Naive thymus-derived CD4-positive, alpha-beta T cell (primary cell): ENCODE measurements at places on chromosomes 3 and 15. TPM values are rescaled to one million over a fixed set of nuclear protein-coding genes. Genes with fewer than 3 reads are reported as not detected.

GRCh38 chr3:152835601-152836102 is 721 bp downstream of the P2RY1 start:
- H3K4me3 ChIP-seq = no peak overlapping the region
- H3K36me3 ChIP-seq = no peaks in the 10 kb centered on the region
- H3K27ac ChIP-seq = no peak overlapping the region
- no peak for DNase-seq
- no peaks in the 10 kb centered on the region for H3K27me3 ChIP-seq

GRCh38 chr3:5188419-5189221 is 1.1 kb downstream of the EDEM1 start:
- peak overlapping the region; percentile 89 for H3K4me3 ChIP-seq
- H3K27me3 ChIP-seq = no peaks in the 10 kb centered on the region
- H3K36me3 ChIP-seq = peaks cover 3% of the 10 kb centered on the region
- DNase-seq = peak; percentile 52
- peak overlapping the region; percentile 97 for H3K27ac ChIP-seq

- H3K36me3 ChIP-seq = no peaks in the 10 kb centered on the region
- H3K27ac ChIP-seq = no peak overlapping the region
- no peak for DNase-seq
- H3K4me3 ChIP-seq = no peak overlapping the region
- no peaks in the 10 kb centered on the region for H3K27me3 ChIP-seq
These were observed 155.5 kb downstream of the FNDC3B start for GRCh38 chr3:172194702-172195406.

DNA sequence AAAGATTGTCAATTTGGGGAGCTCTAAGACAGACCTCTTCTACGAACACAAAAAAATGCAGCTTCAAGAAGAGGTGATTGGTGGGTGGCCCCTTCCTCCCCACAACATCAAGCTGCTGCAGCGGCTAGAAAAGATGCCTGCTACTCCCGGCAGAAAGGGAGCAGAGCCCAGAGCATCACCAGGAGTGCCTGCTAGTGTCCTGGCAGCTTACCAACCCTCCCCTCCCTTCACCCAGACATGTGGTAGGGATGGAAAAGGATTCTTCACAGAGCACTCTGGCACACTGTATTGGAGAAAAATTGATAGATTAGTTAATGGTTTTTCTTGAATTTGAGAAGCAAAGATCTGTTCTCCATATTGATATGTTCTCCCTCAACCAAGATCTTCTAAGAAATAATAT is 10.8 kb downstream of the IP6K1 start:
- peaks cover 7% of the 10 kb centered on the region for H3K4me1 ChIP-seq
- no peaks in the 10 kb centered on the region for H3K27me3 ChIP-seq
- H3K27ac ChIP-seq = no peak overlapping the region
- no peak overlapping the region for H3K4me3 ChIP-seq

DNA sequence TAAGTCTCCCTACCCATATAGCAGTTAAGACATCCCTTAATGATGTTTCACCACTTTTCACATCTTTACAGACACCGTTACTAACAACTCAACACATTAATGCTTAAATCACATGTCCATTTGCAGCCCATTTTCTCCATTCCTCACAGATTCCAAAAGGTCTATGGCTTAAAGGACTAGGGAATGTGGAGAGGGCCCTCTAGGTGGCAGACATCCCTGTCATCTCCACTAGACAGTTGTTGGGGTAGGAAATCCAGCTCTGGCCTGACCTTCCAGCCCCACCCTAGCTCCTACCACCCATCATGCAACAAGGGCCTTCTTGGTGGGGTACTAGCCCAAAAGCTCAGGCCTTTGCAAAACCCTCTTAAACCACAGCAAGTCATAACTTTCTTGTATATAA is 25.2 kb downstream of the CPEB1 start:
- no peaks in the 10 kb centered on the region for H3K27me3 ChIP-seq
- H3K4me3 ChIP-seq = no peak overlapping the region
- no peak for DNase-seq
- H3K27ac ChIP-seq = no peak overlapping the region

DNA sequence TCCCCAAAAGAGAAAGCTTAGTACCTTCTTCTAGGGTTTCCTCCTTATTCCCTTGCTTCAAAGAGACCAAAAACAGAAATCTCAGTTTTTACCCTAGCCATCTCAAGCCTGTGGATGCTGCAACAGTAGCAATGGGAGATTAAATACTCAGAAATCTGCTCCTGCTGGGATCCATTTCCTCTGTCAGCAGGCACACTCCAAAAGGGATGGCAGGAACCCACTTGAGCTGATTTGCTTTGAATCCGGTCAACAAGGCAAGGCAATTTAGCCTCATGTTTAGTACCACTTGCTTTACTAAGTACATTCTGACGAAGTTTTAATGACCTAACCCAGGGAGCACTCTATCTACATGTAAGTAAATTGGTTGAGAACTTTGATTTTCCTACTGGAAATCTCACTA is 590.0 kb upstream of the ADAMTS9 start:
- H3K4me1 ChIP-seq = no peaks in the 10 kb centered on the region
- H3K27me3 ChIP-seq = no peaks in the 10 kb centered on the region
- no peak overlapping the region for H3K4me3 ChIP-seq

GRCh38 chr15:64959128-64959527 is 30.6 kb downstream of the SPG21 start:
- H3K27ac ChIP-seq = no peak overlapping the region
- peaks cover 76% of the 10 kb centered on the region for H3K36me3 ChIP-seq
- no peaks in the 10 kb centered on the region for H3K27me3 ChIP-seq
- no peak for DNase-seq
- H3K4me1 ChIP-seq = no peaks in the 10 kb centered on the region

- H3K27ac ChIP-seq = no peak overlapping the region
- no peaks in the 10 kb centered on the region for H3K27me3 ChIP-seq
- no peak overlapping the region for H3K4me3 ChIP-seq
- no peaks in the 10 kb centered on the region for H3K36me3 ChIP-seq
- no peak for DNase-seq
These were observed 59.9 kb downstream of the CCNL1 start for GRCh38 chr3:157100096-157100477.

- H3K4me1 ChIP-seq = no peaks in the 10 kb centered on the region
- H3K27me3 ChIP-seq = no peaks in the 10 kb centered on the region
- no peaks in the 10 kb centered on the region for H3K36me3 ChIP-seq
- no peak overlapping the region for H3K4me3 ChIP-seq
These were observed 3.9 kb downstream of the KATNBL1 start for GRCh38 chr15:34206011-34206410.

- H3K4me3 ChIP-seq = no peak overlapping the region
- H3K27me3 ChIP-seq = no peaks in the 10 kb centered on the region
- no peak for DNase-seq
These were observed 134.6 kb downstream of the SLCO3A1 start for GRCh38 chr15:91988071-91988470.

- no peak for DNase-seq
- no peak overlapping the region for H3K27ac ChIP-seq
- H3K36me3 ChIP-seq = no peaks in the 10 kb centered on the region
- no peak overlapping the region for H3K4me3 ChIP-seq
These were observed 331.7 kb downstream of the MAGI1 start for GRCh38 chr3:65706776-65707568.

GRCh38 chr3:162213956-162214355 is 717.3 kb downstream of the OTOL1 start:
- no peaks in the 10 kb centered on the region for H3K4me1 ChIP-seq
- no peak overlapping the region for H3K27ac ChIP-seq
- no peaks in the 10 kb centered on the region for H3K27me3 ChIP-seq
- no peak for DNase-seq
- no peaks in the 10 kb centered on the region for H3K36me3 ChIP-seq

DNA sequence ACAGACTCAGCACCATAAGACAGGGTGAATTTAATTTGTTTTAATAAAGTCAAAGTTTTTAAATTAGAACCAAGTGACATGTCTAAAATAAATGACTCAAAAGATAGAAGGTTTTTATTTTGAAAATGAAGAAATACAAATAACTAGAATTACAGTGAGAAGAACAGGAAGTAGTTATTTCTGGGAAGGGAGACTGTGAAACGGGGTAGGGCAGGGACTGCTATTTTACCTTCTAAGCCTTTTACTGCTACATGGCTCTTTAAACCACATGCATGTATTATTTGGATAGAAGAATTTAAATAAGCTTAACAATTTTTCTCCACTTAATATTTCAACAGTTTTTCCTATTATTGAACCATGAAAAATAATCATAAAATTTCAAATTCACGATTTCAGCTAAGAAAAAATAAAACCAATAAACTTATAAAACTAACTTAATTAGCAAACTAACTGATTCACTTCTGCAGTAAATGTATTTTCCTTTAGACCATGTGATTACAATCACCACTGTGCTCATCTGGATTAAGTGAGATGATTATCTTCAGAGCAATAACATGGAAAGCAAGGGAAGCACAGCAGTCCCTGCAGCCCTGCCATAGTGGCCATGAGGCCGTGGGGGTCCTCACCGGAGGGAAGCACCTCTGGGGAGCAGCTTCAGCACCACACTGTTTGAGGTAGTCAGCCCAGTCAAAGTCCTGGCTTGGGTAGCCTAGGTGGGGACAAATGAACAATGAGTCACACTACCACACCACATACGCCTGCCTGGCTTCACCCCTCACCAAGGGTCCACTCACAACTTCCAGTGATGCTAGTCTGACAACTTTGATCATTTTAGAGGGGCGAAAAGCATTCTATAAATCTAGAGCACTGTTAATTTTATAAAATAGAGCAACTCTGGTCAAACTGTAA is 28.3 kb upstream of the STIMATE start:
- DNase-seq = no peak
- no peaks in the 10 kb centered on the region for H3K27me3 ChIP-seq
- no peaks in the 10 kb centered on the region for H3K4me1 ChIP-seq
- H3K36me3 ChIP-seq = peaks cover 49% of the 10 kb centered on the region
- H3K4me3 ChIP-seq = no peak overlapping the region

GRCh38 chr3:25427155-25427554 is 908 bp upstream of the RARB start:
- H3K4me3 ChIP-seq = no peak overlapping the region
- H3K27me3 ChIP-seq = no peaks in the 10 kb centered on the region
- no peaks in the 10 kb centered on the region for H3K4me1 ChIP-seq

DNA sequence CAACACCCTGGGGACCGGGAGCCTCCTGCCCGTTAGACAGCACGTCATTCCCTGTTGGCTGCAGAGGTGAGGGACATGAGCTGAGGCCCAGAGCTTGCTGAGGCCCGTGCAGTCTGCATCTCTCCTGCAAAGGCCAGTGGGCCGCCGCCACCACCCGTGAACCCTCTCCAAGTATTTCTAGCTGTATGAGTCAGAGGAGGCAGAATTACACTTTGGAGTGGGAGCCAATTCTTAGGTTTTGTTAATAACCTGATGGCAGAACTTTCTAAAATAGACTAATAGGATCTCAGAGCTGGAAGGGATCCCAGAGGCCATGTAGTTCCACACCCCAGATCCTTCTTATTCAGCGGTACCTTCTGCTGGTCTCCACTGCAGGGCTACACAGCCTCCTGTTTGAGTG is 335.2 kb upstream of the CTDSPL start:
- H3K36me3 ChIP-seq = no peaks in the 10 kb centered on the region
- H3K27ac ChIP-seq = no peak overlapping the region
- no peak overlapping the region for H3K4me3 ChIP-seq
- H3K4me1 ChIP-seq = no peaks in the 10 kb centered on the region

DNA sequence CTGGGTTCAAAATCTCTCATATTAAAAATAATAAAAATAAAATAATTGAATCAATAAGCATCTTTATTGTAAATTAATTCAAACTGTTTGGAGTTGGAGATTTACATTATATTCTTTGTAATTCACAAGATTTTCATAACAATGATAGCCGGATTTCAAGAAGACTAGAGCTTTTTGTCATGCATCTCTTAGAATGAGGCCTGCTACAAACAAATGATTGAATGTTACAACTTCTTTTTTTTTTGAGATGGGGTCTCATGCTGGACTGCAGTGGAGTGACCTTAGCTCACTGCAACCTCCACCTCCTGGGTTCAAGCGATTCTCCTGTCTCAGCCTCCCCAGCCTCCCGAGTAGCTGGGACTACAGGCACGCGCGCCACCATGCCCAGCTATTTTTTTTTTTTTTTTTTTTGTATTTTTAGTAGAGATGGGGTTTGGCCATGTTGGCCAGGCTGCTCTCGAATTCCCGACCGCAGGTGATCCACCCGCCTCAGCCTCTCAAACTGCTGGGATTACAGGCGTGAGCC is 3.5 kb downstream of the SLTM start:
- peaks cover 28% of the 10 kb centered on the region for H3K4me1 ChIP-seq
- no peak overlapping the region for H3K4me3 ChIP-seq
- no peak overlapping the region for H3K27ac ChIP-seq
- no peak for DNase-seq
- H3K36me3 ChIP-seq = peaks cover 42% of the 10 kb centered on the region
- H3K27me3 ChIP-seq = no peaks in the 10 kb centered on the region

GRCh38 chr15:60512937-60513336 is 34.0 kb upstream of the ICE2 start:
- no peak overlapping the region for H3K27ac ChIP-seq
- no peak overlapping the region for H3K4me3 ChIP-seq
- H3K4me1 ChIP-seq = peaks cover 4% of the 10 kb centered on the region
- DNase-seq = no peak
- peaks cover 43% of the 10 kb centered on the region for H3K36me3 ChIP-seq

DNA sequence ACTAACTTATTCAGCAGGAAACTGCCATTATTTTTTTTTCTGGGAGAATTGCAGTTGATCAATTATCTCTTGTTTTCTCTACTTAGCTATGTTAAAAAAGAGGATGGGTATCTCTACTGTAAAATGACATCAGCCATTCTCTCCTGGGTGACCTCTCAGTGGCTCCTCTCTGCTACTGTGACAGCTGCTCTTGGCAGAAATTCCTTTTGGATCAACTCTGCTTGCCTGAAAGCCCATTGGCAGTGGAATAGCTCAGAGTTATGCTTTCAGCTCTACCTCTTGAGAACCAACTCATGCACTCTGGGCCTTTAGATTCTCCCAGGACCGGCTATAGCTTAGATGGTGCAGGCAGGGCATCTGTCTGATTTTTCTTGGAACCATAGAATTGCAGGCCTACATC is 99.9 kb upstream of the GAP43 start:
- H3K27ac ChIP-seq = no peak overlapping the region
- no peaks in the 10 kb centered on the region for H3K27me3 ChIP-seq
- H3K4me1 ChIP-seq = no peaks in the 10 kb centered on the region

DNA sequence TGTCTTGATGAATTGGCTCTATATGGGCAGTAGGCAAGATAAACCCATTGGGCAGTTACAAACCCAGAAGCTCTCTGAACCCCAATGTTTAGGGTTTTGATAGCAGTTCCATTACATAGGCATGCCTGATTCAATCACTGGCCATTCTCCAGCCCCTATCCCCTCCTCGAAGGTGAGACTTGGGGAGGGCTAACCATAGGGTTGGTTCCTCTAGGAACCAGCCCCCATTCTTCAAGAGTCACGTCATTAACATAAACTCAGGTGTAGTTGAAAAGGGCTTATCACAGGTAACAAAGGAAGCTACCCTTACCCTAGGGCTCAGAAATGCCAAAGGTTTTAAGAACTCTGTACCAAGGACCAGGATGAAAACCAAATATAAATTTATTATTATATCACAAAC is 353.1 kb downstream of the ERC2 start:
- no peaks in the 10 kb centered on the region for H3K4me1 ChIP-seq
- no peak overlapping the region for H3K27ac ChIP-seq
- H3K36me3 ChIP-seq = no peaks in the 10 kb centered on the region
- no peak overlapping the region for H3K4me3 ChIP-seq
- H3K27me3 ChIP-seq = no peaks in the 10 kb centered on the region
- no peak for DNase-seq

GRCh38 chr3:67048067-67048714 is 50.1 kb downstream of the KBTBD8 start:
- no peaks in the 10 kb centered on the region for H3K4me1 ChIP-seq
- no peak overlapping the region for H3K4me3 ChIP-seq
- H3K36me3 ChIP-seq = no peaks in the 10 kb centered on the region
- H3K27ac ChIP-seq = no peak overlapping the region
- no peak for DNase-seq

The PXK gene
- 38.9 and 41.3 TPM in 2 replicates for total RNA-seq

The KCNMB2 gene
- total RNA-seq = not detected

The GOLGA8J gene
- 0.38 TPM for total RNA-seq

The ALDH1A2 gene
- total RNA-seq = not detected in 2 replicates

The GFM1 gene
- 42.8 TPM for total RNA-seq

The ERICH6 gene
- 0.62 TPM for total RNA-seq

The TM4SF1 gene
- total RNA-seq = not detected in 2 replicates

The SCN11A gene
- 0.32 TPM for total RNA-seq
